GM23248 (cell line): ENCODE measurements at places on chromosomes 6 and 20. TPM values are rescaled to one million over a fixed set of nuclear protein-coding genes. Genes with fewer than 3 reads are reported as not detected.

MTHFD1L gene
- polyA plus RNA-seq = 96.8 and 99.6 TPM in 2 replicates

RHAG gene
- not detected in 2 replicates for polyA plus RNA-seq

HTR1B gene
- polyA plus RNA-seq = not detected in 2 replicates

ASIP gene
- not detected in 2 replicates for polyA plus RNA-seq

GUCA1A gene
- not detected in 2 replicates for polyA plus RNA-seq

EYS gene
- polyA plus RNA-seq = 0.04 and 0.10 TPM in 2 replicates

DNA sequence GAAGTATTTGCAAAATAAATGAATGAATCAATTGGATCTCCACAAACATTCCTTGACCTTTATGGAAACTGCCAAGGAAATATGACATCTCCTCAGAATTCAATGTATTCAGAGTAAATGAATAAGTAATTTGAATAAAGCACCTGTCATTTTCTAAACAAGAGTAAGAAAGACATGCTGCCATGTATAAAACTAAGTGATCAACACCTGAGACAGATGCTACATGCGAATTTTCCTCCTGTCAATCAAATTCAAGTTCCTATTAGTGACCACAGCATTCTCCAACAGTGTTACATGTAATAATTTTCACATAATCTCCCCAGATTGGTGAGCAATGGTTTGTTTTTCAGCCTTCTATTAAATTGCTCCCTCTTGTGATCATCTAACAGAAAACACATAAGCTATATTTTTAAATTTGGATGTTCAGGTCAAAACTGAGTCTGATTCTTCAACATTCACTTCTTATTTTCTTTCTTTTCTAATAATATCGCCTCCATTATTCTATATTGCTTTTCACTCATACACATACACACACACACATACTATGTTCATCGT, 163.2 kb upstream of the RNF217 start:
- no peaks in the 10 kb centered on the region for H3K36me3 ChIP-seq
- H3K27ac ChIP-seq = no peak overlapping the region
- no peaks in the 10 kb centered on the region for H3K27me3 ChIP-seq

DNA sequence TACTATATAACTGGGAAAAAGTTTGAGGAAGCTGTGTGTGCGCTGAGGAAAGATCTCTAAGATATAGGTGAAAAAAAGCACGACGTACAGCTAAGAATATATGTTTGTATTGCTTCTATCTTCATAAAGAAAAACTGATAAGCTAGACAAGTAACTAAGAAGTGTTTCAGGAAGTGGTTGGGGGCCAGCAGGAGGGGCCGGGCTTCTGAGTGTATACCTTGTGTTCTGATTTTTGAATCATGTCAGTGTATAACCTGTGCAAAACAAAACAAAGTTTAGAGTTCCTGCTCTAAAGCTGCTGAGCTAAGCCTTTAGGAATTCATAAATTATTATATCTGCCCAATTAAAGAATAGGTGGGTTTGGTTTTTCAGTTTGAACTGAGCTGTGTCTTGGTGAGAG, 7.9 kb upstream of the OSER1 start:
- H3K27ac ChIP-seq = no peak overlapping the region
- no peaks in the 10 kb centered on the region for H3K36me3 ChIP-seq
- no peak overlapping the region for H3K4me3 ChIP-seq

- no peak overlapping the region for H3K4me3 ChIP-seq
- H3K27ac ChIP-seq = no peak overlapping the region
- DNase-seq = peak; percentile 13
- H3K27me3 ChIP-seq = no peaks in the 10 kb centered on the region
- no peaks in the 10 kb centered on the region for H3K36me3 ChIP-seq
These were observed 158.0 kb downstream of the PHF3 start for GRCh38 chr6:63793465-63794137.

- DNase-seq = peak; percentile 98
- peak overlapping the region; percentile 24 for H3K4me3 ChIP-seq
- no peaks in the 10 kb centered on the region for H3K27me3 ChIP-seq
- H3K36me3 ChIP-seq = no peaks in the 10 kb centered on the region
These were observed 17.4 kb upstream of the PLCB4 start for GRCh38 chr20:9051508-9051907.

GRCh38 chr20:50136822-50137599, 16.5 kb downstream of the PEDS1 start:
- H3K4me3 ChIP-seq = no peak overlapping the region
- H3K27me3 ChIP-seq = no peaks in the 10 kb centered on the region
- H3K36me3 ChIP-seq = peaks cover 8% of the 10 kb centered on the region

DNA sequence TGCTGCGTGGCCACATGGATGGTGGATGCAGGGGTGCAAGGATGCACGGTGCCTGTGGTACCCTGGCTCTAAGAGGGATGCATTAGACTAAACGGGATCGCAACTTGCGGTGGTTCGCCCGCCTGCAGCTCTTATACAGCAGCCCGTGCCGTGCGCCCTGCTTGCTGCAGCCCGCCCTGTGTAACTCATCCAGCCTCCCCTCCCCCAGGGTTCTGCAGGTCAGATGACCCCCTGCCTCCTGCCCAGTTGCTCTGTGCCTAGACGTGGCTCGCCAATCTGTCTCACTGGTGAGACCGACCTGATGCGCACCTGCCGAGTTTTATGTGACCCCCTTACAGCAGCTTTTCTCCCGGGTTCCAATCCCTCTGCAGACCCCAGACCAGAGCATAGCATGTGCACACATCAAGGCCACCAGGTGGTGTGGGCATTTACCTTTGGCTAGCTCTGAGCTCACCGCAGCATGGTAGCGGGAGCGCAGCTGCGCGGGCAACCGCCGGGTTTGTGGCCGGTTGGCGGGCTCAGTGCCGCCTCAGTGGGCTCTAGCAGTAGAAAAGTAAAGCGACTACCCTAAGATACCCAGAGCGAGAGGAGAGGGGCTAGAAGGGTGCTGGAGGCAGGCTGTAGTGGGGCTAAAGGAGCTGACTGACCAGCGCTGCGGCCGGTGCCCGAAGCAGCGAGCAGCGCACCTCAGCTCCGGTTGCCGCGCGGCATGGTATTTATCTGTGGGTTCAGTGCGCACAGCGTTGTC, 693 bp upstream of the GNAS-AS1 start:
- H3K27ac ChIP-seq = no peak overlapping the region
- no peaks in the 10 kb centered on the region for H3K36me3 ChIP-seq
- peaks cover 6% of the 10 kb centered on the region for H3K27me3 ChIP-seq
- peaks cover 3% of the 10 kb centered on the region; the same call in 1 of the 2 replicates for H3K4me1 ChIP-seq
- DNase-seq = peak; percentile 59
- peak overlapping the region; percentile 82 for H3K4me3 ChIP-seq

- DNase-seq = peak; percentile 74
- peaks cover 12% of the 10 kb centered on the region for H3K4me1 ChIP-seq
- peak overlapping the region; percentile 69 for H3K4me3 ChIP-seq
- H3K27ac ChIP-seq = no peak overlapping the region
These were observed 184.5 kb upstream of the MARCKS start for GRCh38 chr6:113672491-113673149.

DNA sequence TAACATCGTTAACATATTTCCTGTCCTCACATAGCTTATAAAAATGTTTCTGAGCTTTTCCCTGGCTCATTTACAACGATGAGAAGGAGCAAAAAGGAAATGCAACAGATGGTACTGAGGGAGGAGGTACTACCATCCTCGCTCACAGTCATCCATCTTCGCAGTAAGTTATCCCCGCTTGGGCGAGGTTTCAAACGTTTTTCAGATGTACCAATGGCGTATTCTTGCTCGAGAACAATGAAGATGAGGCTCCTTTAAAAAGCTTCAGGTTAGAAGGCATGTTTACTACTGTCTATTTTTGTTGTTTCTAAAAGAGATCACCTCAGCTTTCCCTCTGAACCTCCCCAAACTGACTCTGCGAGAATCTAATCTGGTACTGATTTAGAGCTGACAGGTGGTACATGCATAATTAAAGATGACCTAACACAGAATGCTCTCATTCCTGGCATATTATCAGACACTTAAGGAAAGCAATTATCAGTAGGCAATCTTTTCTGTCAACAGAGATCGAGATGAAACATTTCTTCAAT, 178.7 kb downstream of the GJA10 start:
- no peaks in the 10 kb centered on the region for H3K27me3 ChIP-seq
- H3K27ac ChIP-seq = no peak overlapping the region
- peaks cover 8% of the 10 kb centered on the region for H3K4me1 ChIP-seq
- no peak overlapping the region for H3K4me3 ChIP-seq
- H3K36me3 ChIP-seq = no peaks in the 10 kb centered on the region

DNA sequence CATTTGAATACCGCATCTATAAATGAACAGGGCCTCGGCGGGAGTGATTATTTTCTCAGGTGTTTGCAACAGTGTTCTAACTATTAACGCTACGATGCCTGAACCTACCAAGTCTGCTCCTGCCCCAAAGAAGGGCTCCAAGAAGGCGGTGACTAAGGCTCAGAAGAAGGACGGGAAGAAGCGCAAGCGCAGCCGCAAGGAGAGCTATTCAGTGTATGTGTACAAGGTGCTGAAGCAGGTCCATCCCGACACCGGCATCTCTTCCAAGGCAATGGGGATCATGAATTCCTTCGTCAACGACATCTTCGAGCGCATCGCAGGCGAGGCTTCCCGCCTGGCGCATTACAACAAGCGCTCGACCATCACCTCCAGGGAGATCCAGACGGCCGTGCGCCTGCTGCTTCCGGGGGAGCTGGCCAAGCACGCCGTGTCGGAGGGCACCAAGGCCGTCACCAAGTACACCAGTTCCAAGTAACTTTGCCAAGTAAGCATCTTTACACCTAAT, 70.9 kb downstream of the HFE start:
- no peaks in the 10 kb centered on the region for H3K36me3 ChIP-seq
- no peaks in the 10 kb centered on the region for H3K27me3 ChIP-seq
- peaks cover 16% of the 10 kb centered on the region for H3K4me1 ChIP-seq
- H3K4me3 ChIP-seq = peak overlapping the region; percentile 94

DNA sequence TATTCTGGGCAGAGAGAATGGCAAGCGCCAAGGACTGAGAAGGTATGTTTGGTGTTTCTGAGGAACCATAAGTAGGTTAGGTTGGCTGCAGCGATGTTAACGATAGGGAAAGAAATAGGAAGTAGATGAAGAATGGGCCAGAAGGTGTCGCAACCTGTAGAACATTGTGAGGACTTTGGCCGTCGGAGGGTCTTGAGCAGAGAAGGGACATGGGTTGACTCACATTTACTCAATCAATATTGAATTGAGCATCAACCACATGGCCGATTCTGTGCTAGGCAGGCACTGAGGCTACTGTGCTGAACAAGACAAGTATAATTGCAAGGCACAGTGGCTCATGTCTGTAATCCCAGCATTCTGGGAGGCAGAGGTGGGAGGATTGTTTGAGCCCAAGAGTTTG, 26.8 kb upstream of the RPN2 start:
- no peaks in the 10 kb centered on the region for H3K4me1 ChIP-seq
- no peak for DNase-seq
- no peaks in the 10 kb centered on the region for H3K27me3 ChIP-seq

DNA sequence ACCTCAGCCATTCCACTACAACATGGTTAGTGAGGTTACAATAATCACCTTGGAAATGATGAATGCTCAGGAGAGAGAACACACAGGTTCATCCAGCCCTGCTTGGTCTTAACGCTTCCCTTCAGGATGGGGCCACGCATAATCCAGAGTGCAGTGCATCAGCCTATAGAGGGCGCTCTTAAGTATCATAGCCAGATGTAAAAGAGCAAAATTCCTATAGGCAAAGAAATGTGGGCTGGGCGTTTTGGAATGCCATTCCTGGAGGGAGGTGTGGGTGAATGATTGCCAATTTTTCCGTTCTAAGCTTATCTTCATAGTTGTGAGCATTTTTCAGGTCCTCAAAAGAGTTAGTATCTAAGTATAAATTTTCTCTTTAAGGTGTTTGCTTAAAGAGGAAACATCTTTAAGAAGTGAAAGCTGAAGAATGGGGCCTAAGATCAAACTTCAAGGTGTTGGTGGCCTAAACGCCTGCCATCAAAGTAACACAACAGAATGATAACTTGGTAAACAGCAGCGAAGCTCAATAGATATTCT, 1.8 kb downstream of the RIPOR2 start:
- no peak overlapping the region for H3K27ac ChIP-seq

GRCh38 chr20:8209061-8209460, 77.0 kb downstream of the PLCB1 start:
- DNase-seq = peak; percentile 7
- no peak overlapping the region for H3K27ac ChIP-seq
- no peaks in the 10 kb centered on the region for H3K36me3 ChIP-seq
- H3K4me1 ChIP-seq = peaks cover 16% of the 10 kb centered on the region; the same call in 1 of the 2 replicates
- H3K4me3 ChIP-seq = no peak overlapping the region

GRCh38 chr6:101853231-101854085, 459.9 kb downstream of the GRIK2 start:
- no peaks in the 10 kb centered on the region for H3K4me1 ChIP-seq
- H3K36me3 ChIP-seq = no peaks in the 10 kb centered on the region
- H3K4me3 ChIP-seq = no peak overlapping the region
- DNase-seq = no peak
- no peaks in the 10 kb centered on the region for H3K27me3 ChIP-seq

GRCh38 chr6:169291646-169292337, 38.1 kb upstream of the THBS2 start:
- H3K27ac ChIP-seq = peak overlapping the region; percentile 77
- peaks cover 40% of the 10 kb centered on the region for H3K4me1 ChIP-seq
- peak; percentile 36 for DNase-seq
- no peaks in the 10 kb centered on the region for H3K36me3 ChIP-seq
- no peaks in the 10 kb centered on the region for H3K27me3 ChIP-seq
- H3K4me3 ChIP-seq = no peak overlapping the region

- peaks cover 24% of the 10 kb centered on the region for H3K27me3 ChIP-seq
- H3K4me1 ChIP-seq = no peaks in the 10 kb centered on the region
- no peaks in the 10 kb centered on the region for H3K36me3 ChIP-seq
These were observed 20.7 kb downstream of the GATA5 start for GRCh38 chr20:62454904-62455636.

- no peaks in the 10 kb centered on the region for H3K4me1 ChIP-seq
- H3K4me3 ChIP-seq = no peak overlapping the region
- no peak overlapping the region for H3K27ac ChIP-seq
- no peaks in the 10 kb centered on the region for H3K27me3 ChIP-seq
- DNase-seq = no peak
These were observed 632.2 kb downstream of the HACE1 start for GRCh38 chr6:104227508-104227907.

DNA sequence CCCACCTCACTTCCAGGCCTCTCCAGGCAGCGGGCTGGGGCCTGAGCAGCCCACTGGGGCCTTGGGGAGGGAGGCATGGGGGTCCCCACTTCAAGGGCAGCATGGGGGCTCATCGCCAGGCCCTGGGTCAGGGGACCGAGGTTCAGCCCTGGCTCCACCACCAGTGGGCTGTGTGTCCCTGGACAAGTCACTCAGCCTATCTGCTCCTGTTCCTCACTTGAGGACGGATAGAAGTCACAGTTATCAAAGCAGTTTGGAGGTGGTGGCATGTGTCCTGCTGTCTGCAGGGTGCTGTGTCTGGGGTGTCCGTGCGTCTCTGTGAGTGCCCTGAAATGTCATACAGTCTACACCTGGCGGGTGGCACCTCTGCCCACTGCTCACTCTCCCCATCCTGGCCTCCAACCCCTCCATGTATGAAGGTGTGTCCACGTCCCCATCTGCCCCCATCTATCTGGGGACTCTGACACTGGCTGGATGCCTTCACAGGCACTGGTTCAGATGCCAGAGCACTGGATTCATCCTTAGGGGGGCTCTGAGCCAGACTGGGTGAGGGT, 3.6 kb downstream of the EEF1A2 start:
- DNase-seq = no peak
- H3K27me3 ChIP-seq = peaks cover 15% of the 10 kb centered on the region; the same call in 1 of the 2 replicates
- H3K27ac ChIP-seq = no peak overlapping the region
- no peak overlapping the region for H3K4me3 ChIP-seq
- no peaks in the 10 kb centered on the region for H3K36me3 ChIP-seq

- no peaks in the 10 kb centered on the region for H3K27me3 ChIP-seq
- peak overlapping the region; percentile 49 for H3K27ac ChIP-seq
- H3K4me1 ChIP-seq = peaks cover 16% of the 10 kb centered on the region
These were observed 28.0 kb upstream of the CEP85L start for GRCh38 chr6:118679327-118679901.

- H3K27ac ChIP-seq = no peak overlapping the region
- H3K4me1 ChIP-seq = no peaks in the 10 kb centered on the region
- peaks cover 47% of the 10 kb centered on the region for H3K27me3 ChIP-seq
- H3K4me3 ChIP-seq = no peak overlapping the region
- DNase-seq = no peak
These were observed 60.7 kb downstream of the DLGAP4 start for GRCh38 chr20:36366623-36367369.
